Right ventricle myocardium superior (tissue), 1 donor: ENCODE measurements at places on chromosomes 7 and 10. TPM values are rescaled to one million over a fixed set of nuclear protein-coding genes. Genes with fewer than 3 reads are reported as not detected.
A peak's percentile ranks its signal among the peaks of the same experiment; 100 is the strongest.

Gene CFAP58
- total RNA-seq, result 2.2 TPM

DNA sequence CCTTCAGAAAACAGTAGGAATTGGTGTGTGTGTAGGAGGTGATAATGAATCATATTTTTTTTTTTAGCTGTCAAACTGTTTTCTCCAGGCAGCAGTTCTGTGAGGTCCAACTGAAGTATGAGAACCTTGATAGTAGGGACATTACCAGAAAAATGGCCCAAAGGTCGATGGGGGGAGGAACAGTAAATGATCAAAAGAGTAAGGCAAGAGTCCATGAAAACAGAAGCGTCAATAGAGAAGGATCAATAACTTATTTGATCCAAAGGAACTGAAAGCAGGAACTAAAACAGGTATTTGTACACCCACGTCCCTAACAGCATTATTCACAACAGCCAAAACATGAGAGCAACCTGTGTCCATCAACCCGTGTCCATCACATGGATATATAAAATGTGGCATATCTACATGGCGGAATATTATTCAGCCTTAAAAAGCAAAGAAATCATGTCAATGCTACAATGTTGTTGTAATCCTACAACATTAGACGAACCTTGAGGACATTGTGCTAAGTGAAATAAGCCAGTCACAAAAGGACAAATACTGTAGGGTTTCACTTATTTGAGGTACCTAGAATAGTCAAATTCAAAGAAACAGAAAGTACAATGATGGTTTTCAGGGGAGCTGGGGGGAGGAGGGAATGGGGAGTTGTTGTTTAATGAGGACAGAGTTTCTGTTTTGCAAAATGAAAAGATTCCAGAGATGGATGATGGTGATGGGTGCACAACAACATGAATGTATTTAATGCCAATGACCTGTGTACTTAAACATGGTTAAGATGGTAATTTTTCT lies 214.0 kb upstream of the KLF14 start:
- DNase-seq, result no peak

DNA sequence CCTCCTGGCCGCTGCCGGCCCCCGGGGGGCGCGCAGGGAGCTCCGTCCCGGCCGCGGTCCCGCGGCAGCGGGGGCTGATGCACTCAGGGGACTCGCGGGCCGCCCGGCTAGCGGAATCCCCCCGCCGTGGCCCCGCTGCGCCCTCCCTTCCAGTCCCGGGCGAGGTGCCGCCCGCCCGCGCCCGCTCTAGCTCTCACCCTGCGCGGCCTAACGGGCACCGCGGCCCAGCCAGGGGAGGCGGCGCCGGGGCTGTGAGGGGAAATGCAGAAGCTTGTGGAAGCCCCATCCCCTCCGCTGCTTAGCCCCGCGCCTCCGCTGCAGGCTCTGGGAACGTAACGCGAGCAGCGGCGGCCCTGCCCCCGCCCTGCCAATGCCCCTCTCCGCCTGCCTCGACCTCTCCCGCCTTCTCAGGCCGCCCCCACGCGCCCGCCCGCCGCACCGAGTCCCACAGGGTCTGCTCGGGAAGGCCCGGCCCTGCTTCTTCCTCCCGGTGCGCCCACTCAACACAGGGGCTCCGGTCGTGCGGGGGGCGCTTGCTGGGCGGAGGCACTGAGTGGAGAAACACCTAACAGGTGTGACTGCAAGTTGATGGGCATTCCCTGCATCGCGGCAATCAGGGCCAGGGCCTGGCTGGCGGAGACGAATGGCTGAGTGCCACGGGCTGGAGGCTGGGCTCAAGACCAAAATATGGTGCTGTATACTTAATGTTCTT lies 384 bp upstream of the TMEM229A start:
- DNase-seq, result peak; percentile 54

Gene ATOH7
- total RNA-seq, result not detected

- no peak for DNase-seq
These were observed 486.3 kb downstream of the POM121L12 start for GRCh38 chr7:53521638-53522184.

DNA sequence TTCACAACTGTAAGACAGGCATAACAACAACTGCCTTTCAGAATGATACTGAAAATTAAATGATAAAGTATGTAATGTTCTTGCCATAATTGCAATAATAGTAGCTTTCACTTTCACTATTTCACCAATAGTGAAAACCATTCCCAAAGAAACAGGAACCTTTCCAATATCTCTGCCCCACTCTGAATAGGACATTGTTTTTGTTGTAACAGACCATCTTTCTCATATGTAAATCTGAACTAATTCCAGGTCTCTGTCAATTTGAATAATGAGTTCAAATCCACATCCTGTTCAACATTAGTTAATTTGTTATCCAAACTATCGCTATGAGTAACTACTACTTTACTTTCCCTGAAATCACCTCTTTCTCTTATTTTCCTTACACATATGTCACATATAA lies 148.0 kb downstream of the LRRN3 start:
- no peak for DNase-seq

Gene GCK
- 1.3 TPM for total RNA-seq

- DNase-seq, result no peak
These were observed 102.0 kb upstream of the HDAC9 start for GRCh38 chr7:18393465-18394118.

DNA sequence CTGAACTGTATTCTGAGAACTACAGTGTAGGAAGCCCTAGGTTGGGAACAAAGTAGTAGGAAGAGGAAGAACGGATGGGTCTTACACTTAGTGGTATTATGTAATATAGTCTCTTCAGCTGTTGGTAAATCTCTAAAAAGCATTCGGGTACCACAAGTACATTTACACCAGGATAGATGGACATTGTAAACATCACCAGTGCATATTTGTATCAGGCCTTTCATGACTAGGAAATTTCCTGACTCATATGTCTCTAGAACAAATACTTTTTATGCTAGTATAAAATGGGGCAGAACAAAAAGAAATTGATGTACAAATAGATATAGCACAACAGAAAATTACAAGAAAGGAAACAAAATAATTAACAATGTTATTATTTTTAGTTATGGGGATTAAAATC lies 21.5 kb upstream of the OR6B1 start:
- no peak for DNase-seq

DNA sequence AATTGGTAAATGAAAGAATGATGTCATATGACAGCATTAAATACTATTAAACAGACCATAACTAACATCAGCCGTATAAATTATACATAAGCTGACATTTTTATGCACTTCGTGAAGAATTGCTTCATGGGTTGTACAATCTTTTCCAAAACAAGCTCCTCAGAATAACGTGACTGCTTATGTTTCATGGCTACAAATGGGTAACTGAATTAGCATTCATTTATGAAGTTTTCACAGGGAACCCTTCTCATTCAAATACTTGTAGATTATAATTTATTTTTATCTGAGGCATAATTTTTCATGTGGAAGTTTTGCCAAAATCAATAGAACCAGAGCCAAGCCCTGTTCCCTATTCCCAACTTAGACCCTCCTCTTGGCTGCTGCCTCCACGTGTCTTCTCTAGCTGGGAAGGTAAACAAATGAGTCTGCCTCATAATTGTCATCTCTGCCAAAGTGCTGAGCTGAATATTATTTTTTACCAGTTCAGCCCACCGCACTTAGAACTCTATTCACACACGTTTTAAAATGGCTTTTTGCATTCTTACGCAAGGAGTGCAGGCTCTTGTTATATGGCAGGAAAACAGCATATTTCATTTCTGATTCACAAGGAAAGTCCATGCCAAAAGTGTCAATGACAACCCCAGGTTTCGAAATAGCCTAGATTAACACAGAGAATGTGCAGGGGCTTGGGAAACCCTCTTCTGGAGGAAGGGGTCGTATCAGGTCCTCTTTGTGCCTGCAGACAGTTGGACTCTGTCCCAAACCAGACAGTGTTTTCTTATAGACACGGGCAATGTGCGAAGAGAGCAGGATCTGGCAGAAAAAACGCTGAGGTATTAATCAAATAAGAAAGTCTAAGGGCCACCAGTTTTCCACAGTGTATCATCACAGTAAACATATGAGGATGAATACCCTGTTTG lies 370.7 kb upstream of the MGMT start:
- peak; percentile 50 for DNase-seq

Gene SRGN
- 37.5 TPM for total RNA-seq

- no peak for DNase-seq
These were observed 53.5 kb downstream of the INSYN2A start for GRCh38 chr10:127142856-127143255.

DNA sequence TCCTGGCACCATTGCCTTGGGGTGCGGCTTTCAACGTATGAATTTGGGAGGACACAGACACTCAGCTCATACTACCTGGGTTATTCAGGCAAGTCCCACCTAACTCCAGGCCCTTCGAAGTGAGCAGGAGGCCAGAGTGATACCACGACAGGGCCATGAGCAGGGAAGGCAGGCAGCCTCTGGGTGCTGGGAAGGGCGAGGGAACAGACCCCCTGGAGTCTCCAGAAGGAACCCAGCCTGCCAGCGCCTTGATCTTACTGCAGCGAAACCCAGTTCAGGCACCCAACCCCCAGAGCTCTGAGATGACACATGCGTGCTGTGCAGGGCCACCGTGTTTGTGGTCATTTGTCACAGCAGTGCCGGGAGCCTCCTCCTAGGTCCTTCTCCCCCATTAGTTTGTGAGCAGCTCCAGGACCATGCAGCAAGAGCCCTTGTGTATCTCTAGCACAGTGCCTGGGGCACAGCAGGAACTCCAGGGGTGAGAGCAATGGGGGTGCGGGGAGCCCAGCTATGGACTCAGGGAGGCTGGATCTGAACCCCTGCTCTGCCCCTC lies 7.7 kb upstream of the INSIG1 start:
- no peak for DNase-seq

- no peak for DNase-seq
These were observed 129.2 kb downstream of the STRA8 start for GRCh38 chr7:135362871-135363270.

Gene AP5Z1
- total RNA-seq, result 12.7 TPM

Gene PODXL
- total RNA-seq, result 57.1 TPM

- no peak for DNase-seq
These were observed 539.0 kb downstream of the ZWINT start for GRCh38 chr10:55822096-55822495.

Gene MSMB
- total RNA-seq, result not detected

DNA sequence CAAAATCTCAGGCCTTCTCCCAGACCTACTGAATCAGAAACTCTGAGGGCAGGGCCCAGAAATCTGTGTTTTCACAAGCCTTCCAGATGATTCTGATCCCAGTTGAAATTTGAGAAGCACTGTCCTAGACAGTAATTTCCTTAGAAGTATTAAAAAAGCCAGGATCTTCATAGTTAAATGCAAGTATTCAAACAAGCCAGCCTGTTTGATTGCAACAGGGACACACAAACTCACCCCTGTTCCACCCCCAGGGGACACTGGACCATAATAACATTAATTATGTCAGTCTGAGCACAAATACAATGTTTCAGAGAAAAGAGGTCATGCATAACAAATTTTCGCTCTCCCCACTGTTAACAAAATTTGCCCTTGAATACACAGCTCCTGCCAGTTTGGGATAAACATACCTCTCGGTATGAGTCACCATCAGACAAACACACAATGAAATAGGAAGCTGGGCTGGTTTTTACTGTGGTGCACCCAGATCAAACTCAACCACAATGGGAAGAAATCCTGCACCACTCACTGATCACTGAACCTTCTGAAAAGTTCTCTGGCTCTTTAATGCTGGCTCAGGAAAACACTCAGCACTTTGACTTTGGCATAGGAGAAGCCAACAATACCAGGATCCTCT lies 34.3 kb downstream of the ABLIM1 start:
- DNase-seq, result no peak

Gene NEBL
- 623 TPM for total RNA-seq

DNA sequence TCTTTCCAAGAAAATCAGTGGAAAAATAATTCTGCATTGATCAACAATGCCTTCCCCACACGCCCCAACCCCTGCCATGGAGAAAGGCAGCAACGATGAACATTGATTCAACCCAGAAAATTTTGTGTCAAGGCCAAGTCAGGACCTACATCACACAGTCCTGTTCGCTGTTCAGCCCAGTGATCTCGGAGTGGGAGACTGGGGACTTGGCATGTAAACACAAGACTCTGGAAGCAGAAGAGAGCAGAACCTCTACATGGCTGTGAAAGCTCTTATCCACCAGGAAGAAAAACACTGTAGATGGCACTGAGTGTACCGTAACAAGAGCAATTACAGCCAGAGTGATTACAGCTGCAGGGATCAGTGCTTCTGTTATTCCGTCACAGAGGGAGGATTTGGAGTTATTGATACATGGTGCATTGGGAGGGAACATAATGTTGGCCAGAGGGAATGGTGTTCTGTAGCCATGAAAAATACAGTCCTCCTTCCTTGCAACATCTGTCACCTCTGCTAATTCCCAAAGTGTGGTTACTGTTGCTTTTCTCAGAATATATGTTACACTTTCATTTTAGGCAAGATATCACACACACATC lies 136.6 kb downstream of the IQUB start:
- DNase-seq, result no peak

Gene NUPR2
- total RNA-seq, result not detected

DNA sequence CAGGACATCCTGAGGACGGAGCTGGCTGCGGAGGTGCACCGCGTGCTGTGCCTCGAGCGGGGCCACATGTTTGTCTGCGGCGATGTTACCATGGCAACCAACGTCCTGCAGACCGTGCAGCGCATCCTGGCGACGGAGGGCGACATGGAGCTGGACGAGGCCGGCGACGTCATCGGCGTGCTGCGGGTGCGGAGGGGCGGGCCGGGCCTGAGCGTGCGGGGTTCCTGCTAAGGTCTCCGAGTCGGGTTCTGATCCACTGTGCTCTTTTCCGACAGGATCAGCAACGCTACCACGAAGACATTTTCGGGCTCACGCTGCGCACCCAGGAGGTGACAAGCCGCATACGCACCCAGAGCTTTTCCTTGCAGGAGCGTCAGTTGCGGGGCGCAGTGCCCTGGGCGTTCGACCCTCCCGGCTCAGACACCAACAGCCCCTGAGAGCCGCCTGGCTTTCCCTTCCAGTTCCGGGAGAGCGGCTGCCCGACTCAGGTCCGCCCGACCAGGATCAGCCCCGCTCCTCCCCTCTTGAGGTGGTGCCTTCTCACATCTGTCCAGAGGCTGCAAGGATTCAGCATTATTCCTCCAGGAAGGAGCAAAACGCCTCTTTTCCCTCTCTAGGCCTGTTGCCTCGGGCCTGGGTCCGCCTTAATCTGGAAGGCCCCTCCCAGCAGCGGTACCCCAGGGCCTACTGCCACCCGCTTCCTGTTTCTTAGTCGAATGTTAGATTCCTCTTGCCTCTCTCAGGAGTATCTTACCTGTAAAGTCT lies 10.4 kb downstream of the ATG9B start:
- DNase-seq, result peak; percentile 85

DNA sequence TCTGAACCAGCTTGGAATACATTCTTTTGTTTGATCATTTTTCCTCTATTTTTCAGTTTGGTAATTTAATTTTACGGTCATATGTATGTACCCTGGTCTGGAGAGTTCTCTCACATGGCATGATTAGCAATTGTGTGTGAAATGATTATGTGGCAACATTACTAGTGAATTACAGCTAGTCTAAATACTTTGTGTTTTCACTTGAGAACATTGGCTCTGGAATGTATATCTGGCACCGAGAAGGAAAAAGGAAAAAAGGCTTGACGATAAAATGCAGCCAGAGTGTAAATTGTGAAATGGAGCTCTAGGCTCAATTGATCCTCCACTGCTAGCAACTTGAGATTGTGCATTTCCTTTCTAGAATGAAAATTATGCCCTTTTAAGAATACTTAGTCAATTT lies 397.2 kb downstream of the EXOC4 start:
- no peak for DNase-seq

Gene PIP
- not detected for total RNA-seq

Gene SLC26A5
- total RNA-seq, result not detected

- no peak for DNase-seq
These were observed 62.1 kb downstream of the PTEN start for GRCh38 chr10:87925570-87925969.

Gene SLC29A4
- 3.9 TPM for total RNA-seq
